ENCODE measurements at places on chromosomes 13 and 19. TPM values are rescaled to one million over a fixed set of nuclear protein-coding genes. Genes with fewer than 3 reads are reported as not detected.

- DNase-seq, result no peak
Observed at GRCh38 chr19:45462174-45462573, 5.6 kb upstream of the FOSB start.

DNA sequence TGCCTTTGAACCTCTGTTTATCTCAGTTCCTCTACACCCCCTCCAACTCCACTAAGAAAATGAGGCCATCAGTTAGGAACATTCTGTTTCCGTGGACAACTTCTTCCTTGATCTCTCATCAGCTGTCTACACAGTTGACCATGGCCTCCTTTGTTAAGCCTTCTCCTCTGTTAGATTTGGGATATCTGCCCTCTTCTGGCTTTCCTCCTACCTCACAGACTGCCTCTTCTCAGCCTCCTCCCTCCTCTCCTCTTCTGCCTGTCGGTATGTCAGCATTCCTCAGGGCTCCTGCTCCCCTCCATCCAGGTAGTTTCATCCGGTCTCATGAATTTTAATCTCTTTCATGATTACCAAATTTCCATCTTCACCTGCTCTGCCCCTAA is 454.9 kb downstream of the FOXO1 start:
- DNase-seq, result no peak

Gene URAD
- not detected for total RNA-seq

Gene SIGLEC10
- 53.1 TPM for total RNA-seq

DNA sequence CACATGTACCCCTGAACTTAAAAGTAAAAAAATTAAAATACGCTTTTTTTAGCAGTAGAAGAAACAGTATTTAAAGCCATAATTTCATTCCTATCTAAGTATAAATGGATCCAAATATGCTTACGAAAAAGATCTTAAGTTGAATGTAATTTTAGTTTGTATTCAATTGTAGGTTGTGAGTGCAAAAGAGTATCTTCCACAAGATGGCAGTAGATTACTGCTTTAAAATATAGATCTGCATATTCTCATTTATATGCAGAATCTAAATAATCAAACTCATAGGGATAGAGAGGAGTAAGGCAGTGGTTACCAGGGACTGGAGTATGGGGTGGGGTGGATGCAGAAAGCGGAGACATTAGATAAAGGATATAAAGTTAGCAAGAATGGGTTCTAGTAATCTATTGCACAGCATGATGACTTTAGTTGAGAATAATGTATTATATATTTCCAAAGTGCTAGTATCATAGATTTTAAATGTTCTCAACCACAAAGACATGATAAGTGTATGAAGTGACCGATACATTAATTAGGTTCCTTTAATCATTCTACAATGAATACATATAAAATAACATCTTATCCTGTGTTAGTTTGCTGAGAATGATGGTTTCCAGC is 14.2 kb downstream of the OR7A17 start:
- DNase-seq, result peak; percentile 18

DNA sequence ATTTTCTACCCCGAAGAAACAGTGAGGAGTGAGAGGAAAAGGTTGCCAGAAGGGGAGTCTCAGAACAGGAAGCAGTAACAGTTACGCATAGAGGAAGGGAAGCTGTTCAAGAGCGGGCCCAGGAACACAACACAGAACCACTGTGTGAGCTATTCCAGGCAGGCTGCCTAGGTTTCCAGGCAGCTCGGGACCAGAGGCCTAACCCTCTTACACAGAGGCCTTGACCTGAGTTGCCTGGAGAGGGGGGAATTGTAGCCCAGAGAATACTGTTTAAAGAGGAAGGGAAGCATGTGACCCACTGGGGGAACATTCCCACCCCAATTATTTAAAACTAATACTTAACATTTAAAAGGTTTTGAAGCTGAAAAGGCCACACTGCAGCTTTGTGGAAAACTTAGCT is 93.3 kb upstream of the ZNF98 start:
- DNase-seq, result no peak

Gene CYP4F2
- 0.43 TPM for total RNA-seq

Gene CERS1
- total RNA-seq, result 1.7 TPM

DNA sequence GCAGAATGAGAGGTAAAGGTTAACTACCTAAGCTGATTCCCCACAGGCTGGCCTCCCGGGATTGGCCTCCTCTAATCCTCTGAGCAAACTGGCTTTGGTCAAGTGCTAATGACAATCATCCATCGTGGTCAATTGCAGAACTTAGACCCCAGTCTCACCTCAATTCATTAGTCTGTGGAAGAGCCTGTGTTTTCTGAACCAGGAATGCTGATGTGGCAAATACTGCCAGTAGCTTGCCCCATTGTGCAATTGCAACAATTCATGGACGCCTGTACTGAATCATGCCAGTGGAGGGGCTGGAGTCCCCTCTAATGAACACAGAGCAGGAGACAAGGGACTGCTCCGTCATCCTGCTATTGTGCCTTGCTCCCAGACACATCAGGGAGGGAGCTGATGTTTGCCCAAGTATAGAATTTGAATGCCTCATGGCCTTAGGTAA is 1256.5 kb downstream of the EFNB2 start:
- DNase-seq, result peak; percentile 6

DNA sequence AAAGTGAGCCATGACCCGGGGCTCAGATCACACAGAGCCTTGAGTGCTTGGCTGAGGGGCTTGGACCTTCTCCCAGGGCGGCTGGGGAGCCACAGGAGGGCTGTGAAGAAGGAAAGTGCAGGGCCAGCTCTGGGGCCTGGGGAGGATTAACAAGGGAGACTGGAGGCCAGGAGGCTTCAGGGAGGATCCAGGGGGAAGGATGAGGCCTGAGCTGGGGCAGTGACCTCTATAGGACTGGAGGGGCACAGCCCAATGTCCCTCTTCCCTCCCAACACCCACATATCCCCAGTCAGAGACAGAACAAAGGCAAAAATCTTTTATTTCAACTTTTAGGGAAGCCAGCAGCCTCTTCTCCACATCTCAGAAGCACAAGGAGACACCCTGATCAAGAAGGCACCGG is 4.7 kb upstream of the SLC17A7 start:
- no peak for DNase-seq

Gene ZNF709
- 2.6 TPM for total RNA-seq

DNA sequence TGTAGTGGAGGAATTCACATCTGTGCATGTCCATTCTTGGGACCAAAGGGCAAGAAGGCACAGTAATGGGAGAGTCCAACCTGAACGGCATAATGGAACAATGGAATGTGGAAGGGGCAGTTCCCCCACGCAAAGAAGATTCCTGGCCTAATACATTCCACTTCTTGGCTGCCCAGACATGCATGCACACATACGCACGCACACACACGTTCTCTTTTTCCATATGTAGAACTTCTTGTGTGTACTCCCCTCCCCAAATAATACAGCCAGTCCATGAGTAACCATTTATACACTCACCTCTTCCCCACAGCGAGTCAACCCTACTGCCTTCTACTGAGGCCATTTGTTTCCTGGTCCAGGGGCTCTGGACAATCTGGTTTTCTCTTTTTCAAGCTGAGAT is 6.0 kb upstream of the STK24 start:
- no peak for DNase-seq

DNA sequence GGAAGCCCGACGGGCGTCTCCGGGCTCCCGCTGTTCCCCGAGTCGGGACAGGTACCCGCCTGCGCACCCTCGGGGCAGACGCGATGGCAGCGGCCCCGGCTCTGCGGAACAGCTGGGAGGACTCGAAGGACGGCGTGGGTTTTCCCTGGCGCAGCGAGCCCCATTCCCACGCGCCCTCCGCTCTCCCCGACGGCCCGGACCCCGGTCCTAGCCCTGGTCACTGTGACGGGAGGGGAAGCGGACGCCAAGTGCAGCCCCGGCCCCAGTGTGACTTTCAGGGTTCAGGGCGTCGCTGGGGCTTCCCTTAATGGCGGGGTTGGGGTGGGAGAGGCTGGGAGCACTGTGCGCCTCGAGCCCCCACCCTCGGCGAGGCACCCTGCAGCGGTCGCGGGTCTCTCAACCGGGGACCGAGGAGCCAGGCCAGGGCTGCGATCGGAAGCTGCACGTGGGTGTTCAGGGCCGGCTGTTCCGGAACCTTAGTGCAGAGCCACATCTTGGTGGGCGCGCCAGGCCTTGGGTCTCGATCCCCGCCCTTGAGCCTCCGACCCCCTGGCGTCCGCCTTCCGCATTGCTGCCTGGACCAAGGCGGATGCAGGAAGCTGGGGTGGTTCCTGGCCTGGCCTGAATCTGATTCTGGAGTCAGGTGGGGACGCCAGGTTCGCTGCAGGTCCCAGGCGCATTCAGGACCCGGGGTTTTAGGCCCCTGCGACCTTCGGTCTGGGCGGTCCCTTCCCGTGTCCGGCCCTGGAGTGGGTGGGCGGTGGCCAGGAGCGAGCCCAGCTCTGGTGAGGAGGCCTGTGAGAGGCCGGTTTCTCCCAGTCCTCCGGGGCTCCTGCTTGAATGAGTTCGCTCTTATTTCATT is 3.5 kb downstream of the LGALS7B start:
- peak; percentile 36 for DNase-seq

GRCh38 chr19:55870736-55871135 is 34.4 kb downstream of the NLRP4 start:
- no peak for DNase-seq

DNA sequence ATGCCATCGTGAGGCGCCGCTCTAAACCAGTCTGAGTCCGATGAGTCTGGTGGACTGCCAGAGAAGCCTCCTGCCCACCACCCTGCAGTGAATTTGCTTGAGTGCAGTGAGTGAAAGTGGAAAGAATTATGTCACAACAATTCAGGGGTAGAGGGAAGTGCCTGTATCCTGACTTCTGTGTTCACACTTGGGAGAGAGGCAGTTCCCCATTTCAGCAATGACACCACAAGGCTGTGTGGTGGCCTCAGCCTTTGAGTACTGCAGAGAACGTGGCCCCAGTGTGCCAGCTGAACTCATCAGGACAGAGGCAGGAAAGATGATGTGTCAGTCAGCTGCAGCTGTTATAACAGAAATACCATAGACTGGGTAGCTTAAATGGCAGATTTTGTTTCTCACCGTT is 155.6 kb downstream of the COG6 start:
- peak; percentile 14 for DNase-seq

Gene GMIP
- 50.1 TPM for total RNA-seq

- no peak for DNase-seq
Observed at GRCh38 chr13:51524829-51525566, 59.3 kb upstream of the WDFY2 start.

GRCh38 chr13:24146961-24147569 is 13.5 kb upstream of the SPATA13 start:
- DNase-seq, result no peak

- DNase-seq, result no peak
Observed at GRCh38 chr13:70795484-70795883, 687.2 kb upstream of the KLHL1 start.

DNA sequence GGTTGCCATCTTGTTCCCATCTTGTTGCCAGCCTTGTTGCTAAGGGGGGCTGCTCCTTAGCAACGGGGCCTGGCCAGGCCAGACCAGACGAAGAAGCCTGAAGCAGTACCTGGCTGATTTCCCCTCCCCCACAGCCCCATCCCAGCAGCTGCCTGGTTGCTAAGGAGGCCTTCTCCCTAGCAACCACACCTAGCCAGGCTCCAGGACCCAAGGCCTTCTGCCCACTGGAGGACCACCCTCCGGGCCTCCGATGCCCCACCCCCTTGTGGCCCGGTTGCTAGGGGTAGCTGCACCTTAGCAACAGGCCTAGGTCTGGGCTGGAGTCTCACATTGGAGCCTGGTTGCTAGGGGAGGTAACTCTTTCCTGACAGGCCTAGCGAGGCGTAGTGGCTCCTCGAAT is 3.9 kb downstream of the PRRG2 start:
- DNase-seq, result no peak

DNA sequence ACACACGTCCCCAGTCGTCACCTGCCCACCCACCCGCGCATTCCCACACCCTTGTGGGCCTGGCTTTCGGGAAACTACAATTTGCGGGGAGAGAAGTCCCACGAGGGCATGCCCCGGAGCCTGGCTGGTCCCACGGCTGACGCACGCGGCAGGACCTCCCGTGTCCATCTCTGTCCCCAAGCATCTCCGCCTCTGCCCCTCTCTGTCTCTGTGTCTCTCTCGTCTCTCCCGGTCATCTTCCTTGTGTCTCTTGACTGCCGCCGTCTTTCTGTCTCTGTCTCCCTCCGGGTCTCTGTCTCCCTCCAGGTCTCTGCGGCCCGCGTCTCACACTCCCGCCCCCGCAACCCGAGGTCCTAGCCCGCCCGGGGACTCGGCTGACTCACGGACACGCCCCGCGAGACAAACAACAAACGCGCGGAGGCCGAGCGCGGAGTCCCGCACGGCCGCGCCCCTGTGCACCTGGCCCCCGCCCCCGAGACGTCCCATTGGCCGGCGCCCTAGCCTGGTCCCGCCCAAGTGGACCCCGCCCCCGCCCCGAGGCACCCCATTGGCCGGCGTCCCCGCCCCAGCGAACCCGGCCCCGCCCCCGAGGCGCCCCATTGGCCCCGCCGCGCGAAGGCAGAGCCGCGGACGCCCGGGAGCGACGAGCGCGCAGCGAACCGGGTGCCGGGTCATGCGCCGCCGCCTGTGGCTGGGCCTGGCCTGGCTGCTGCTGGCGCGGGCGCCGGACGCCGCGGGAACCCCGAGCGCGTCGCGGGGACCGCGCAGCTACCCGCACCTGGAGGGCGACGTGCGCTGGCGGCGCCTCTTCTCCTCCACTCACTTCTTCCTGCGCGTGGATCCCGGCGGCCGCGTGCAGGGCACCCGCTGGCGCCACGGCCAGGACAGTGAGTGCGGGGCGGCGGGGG is at the start of gene FGF22:
FGF22 (plus strand) TSS at position 627 of the 908 bp plus-strand sequence; CDS start at position 674, 47 bp downstream.
- DNase-seq, result peak; percentile 85

Gene GPR12
- not detected for total RNA-seq

DNA sequence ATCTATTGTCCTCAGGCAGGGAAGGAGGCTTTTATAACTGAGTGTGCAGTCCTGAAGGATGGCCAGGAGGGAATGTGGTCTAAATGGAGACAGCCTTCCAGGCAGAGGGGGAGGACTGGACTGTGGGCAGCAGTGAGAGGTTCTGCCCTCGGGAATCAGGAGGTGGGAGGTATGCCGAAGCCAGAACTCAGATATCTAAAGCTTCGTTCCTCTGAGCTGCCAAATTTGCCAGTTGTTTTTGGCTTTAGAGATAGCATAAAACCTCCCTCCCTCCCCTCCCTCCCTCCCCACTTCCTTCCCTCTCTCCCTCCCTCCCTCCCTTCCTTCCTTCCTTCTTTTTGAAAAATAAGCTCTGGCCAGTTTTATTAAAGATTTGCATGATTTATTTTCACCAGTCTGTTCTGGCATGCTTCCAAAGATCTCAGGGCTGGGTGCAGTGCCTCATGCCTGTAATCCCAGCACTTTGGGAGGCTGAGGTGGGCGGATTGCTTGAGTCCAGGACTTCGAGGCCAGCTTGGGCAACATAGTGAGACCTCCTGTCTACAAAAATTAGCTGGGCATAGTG is 2.4 kb downstream of the MEDAG start:
- peak; percentile 38 for DNase-seq

All from lung (tissue), 17 donors.